ENCODE measurements at places on chromosomes 3 and 15.

GRCh38 chr3:19432669-19433068, 284.4 kb downstream of the KCNH8 start:
- DNase-seq = no peak

- no peak for DNase-seq
Observed at GRCh38 chr3:139987908-139988307, 52.9 kb downstream of the CLSTN2 start.

GRCh38 chr3:135539351-135539750, 426.2 kb upstream of the PPP2R3A start:
- no peak for DNase-seq

GRCh38 chr15:38650936-38651327, 86.3 kb upstream of the RASGRP1 start:
- DNase-seq = no peak

DNA sequence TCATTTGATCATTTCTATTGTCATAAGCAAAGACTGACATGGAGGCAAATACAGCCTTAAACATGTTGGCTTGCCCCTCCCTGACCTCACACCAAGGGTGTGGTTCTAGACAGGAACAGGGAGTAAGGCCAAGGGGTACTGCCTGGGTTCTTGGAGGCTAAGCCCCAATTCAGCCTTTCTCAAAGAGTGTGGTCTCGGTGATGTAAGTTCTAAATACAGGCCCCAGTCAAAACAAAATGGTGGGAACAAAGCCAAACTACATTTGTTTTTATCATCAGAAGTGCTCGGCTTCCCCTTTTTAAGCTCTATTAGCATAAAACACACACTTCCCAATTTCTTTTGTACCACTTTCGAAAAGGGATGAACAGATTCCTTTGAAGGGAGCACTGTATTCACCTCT, 129.5 kb downstream of the ATP8B4 start:
- DNase-seq = no peak

- no peak for DNase-seq
Observed at GRCh38 chr3:95154766-95155165, 1091.9 kb downstream of the NSUN3 start.

Data from SIG-M5 (cell line).